Fibroblast of pulmonary artery (primary cell): ENCODE measurements at places on chromosomes 7 and 10.

- no peak for DNase-seq
These were observed 40.5 kb downstream of the ADCYAP1R1 start for GRCh38 chr7:31092606-31093005.

- no peak for DNase-seq
These were observed 103.7 kb downstream of the ZNF92 start for GRCh38 chr7:65477326-65477725.

DNA sequence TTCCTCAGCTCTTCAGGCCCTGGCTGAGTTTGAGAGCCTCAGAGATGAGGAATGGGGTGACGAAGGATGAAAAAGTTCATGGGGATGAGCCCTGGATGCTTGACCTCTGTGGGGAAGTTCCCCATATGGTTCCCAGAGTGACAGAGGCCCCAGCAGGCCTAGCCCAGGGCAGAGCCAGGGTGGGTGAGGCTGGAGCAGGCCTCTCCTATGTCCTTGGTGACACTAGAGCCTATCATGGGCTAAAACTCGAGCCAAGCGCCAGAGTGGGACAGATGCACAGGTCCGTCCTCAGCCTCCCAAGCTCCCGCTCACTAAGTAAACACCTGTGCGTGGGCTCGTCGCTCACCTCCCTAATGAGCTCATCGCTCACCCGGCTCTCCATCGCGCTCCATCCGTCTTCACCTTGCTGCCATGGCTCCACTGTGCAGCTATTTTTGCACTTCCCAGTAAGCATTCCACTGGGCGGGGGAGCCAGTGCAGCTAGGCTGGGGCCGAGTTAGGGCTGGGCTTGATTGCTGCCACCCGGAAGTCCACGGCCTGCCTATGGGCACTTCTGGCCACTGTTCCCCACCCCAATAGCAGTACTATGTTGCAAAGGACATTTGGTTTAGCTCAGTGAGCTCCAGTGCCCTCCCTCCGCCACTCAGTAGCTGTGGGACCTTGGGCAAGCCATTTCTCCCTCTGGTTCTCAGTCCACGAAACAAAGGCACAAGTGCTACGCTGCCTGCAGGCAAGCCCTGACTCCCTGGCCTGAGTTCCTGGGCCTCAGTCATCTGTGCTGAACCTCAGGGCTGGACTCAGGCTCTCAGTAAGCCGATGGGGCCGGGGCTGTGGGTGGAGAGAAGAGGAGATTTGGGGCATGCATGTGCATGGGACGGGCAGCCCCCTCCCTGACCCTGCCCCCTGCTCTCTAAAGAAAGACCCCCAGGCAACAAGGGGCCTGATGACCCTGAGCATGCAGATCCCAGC, 117.3 kb upstream of the PCBD1 start:
- no peak for DNase-seq

DNA sequence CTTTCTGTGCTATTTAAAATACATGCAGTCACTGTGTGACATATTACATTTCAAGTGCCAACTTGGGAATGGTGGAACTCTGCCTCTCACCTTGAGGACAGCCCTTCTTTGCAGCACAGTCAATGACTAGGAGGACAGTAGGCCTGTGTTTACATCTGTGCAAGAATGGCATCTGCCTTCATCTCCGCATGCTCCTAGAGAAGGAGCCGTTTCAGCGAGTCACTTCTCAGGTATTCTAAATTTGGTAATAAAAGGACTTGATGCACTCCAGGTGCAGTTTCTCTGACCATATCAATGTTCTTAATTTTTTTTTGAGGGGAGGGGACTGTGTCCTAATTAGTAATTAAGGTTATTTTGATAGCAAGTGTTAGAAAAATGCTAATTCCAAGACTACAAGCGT, 128.9 kb downstream of the SDK1 start:
- DNase-seq = no peak

DNA sequence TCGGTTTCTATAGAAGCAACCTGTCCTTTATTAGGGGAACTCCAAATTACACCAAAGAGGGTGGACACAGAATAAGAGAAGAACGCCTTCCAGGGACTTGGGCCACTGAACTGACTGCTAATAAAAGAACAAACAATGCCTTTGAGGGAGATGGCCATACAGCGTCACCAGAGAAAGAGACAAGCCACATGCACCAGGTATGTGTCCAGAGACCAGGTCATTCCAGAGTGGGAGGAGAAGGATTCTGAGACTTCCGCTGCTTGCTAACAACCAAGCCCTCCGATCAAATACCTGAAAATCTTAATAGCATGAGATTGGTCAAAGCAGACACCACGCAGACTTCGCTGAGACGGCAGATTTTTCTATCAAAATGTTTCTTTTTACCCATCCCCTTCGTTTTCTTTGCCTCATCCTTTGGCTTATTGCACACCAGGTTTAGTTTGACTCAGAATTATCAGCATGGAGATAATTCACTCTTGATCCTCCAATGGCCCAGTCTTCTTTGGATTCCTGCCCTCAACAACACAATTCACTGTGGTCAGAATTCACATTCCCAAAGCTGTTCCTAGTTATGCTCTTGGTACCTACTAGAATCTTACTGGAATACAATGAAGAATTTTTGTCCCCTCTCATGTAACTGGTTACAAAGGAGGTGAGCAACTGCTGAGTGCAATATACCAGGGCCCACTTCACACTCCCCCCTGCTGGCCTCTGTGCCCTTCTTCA, 87.4 kb upstream of the DDC start:
- DNase-seq = no peak

GRCh38 chr10:118447478-118448270, 105.5 kb upstream of the FAM204A start:
- DNase-seq = peak; percentile 29

- no peak for DNase-seq
These were observed 406.9 kb upstream of the KLF6 start for GRCh38 chr10:4191894-4192293.

- no peak for DNase-seq
These were observed 2.6 kb upstream of the MGAM2 start for GRCh38 chr7:142108728-142109505.

DNA sequence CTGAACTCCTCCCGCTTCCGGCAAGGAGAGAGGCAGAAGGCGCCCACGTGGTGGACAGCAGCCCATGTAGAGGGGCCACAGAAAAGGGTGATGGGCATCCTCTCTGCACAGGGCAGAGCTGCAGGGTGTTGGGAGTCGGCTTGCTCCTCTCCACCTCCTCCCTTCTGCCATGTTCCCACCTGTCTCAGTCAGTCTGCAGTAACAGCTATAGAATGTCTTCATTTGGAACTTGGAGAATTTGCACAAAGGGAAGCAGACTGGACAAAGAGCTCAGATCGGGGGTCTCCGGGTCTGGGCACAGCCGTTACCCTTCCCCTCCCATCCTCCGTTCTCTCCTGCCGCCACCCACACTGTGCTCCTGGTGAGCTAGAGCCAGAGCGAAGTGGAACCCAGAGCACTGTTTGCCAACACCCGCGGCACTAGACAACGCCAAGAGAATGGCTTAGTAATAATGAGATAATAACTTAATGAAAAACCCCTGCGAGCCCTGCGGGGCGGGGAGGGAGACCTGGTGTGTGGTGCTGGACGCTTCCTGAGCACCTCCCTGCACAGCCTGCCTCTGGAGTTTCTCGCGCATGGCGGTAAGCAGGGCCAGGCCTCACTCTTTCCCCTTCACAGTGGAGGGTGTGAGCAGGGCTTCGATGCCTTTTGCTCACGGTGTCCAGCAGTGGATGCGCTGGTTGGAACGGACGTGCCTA, 254.7 kb downstream of the PAXIP1 start:
- DNase-seq = no peak
